ENCODE measurements at places on chromosomes 6 and 20. TPM values are rescaled to one million over a fixed set of nuclear protein-coding genes. Genes with fewer than 3 reads are reported as not detected.
A peak's percentile ranks its signal among the peaks of the same experiment; 100 is the strongest.

Gene ULBP1
- total RNA-seq, result not detected

Gene SLC13A3
- total RNA-seq, result not detected

Gene YWHAB
- total RNA-seq, result 139 TPM

GRCh38 chr6:122953766-122954165 lies 42.3 kb upstream of the CLVS2 start:
- peak; percentile 23 for DNase-seq

- DNase-seq, result no peak
Measured at GRCh38 chr6:138596126-138596525, 96.8 kb upstream of the NHSL1 start.

DNA sequence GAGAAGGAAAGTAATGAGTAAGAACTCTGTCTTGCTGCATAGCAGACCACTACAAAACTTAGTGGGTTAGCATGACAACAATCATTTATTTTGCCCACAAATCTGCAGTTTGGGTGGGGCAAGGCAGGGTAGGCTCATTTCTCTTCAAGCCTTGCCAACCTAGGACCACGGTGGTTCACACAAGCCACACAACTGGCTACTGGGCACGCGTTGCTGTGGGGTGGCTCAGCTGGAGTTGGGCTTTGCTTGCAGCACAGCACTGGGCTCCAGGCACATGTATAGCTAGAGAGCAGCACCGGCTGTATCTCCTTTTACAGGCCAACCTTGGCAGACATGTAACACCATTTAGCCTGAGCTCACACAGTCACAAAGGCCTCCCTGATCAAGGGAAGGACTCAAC lies 4.6 kb upstream of the NXT1 start:
- no peak for DNase-seq

DNA sequence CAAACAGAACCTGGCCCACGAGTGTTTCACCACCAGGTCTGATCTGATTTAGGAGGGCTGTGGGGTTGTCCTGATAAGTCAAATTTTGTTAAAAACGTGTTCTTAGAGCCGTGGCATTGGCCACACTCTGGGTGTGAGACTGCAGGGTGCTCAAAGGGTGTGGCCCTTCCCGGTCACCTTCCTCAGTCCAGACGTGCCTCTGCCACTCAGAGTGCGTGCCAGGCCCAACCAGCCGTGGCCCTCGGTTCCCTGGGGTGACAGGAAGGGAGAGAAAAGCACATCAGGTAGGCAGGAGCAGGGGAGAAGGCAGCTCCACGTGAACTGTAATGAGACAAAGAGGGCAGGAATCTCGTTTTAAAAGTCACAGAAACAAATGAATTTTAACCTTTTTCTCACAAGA lies 115.4 kb downstream of the FAM120B start:
- no peak for DNase-seq

- DNase-seq, result peak; percentile 13
Measured at GRCh38 chr6:5095236-5095635, 10.1 kb downstream of the PPP1R3G start.

Gene TP53TG5
- total RNA-seq, result not detected

Gene MEP1A
- not detected for total RNA-seq

Gene MAS1
- total RNA-seq, result not detected

Gene ME1
- 12.1 TPM for total RNA-seq

DNA sequence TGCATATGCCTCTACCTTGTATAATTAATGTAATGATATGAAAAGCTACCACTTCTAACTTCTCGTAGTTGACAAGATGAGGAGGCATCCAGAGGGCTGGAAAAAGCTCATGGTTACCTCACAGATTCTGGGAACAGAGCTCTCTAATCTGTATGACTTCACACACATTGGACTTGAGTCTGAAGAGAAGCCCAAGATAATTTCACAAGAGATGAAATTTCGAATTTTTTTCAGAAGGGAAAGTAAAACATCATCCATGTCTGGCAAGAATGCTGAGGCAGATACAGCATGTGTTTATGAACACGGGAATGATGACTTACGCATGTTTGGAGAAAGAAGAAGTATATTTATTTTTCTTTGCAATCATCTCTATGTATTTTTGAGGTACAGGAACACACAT lies 141.8 kb upstream of the TENT5A start:
- DNase-seq, result no peak

Gene TFAP2D
- not detected for total RNA-seq

GRCh38 chr6:63496361-63496804 lies 75.9 kb upstream of the LOC128125822 start:
- no peak for DNase-seq

DNA sequence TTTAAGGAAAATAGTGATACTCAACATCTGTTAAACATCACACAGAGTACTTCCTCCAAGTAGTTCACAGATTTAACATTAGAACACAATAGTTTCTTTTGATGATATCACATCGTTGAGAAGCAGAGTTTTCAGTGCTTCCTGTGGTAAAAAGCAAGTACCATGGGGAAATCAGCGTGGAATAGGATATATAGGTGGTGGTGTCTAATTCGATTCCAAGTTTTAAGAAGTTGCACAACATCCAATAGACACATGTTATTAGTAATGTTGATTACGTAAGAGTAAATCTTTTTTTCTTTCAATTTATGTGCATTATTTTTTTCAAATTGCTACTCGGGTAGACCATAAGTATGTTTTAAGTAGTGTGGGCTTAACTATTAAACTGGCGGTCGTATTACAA lies 360.7 kb downstream of the NKAIN2 start:
- DNase-seq, result no peak

Gene CDSN
- not detected for total RNA-seq

Gene PNPLA1
- total RNA-seq, result not detected

GRCh38 chr6:111725446-111726112 lies 119.9 kb upstream of the TRAF3IP2 start:
- DNase-seq, result no peak

Gene MOXD1
- total RNA-seq, result 6.1 TPM

Gene DNAH8
- not detected for total RNA-seq

- DNase-seq, result no peak
Measured at GRCh38 chr20:8815208-8815607, 253.7 kb upstream of the PLCB4 start.

DNA sequence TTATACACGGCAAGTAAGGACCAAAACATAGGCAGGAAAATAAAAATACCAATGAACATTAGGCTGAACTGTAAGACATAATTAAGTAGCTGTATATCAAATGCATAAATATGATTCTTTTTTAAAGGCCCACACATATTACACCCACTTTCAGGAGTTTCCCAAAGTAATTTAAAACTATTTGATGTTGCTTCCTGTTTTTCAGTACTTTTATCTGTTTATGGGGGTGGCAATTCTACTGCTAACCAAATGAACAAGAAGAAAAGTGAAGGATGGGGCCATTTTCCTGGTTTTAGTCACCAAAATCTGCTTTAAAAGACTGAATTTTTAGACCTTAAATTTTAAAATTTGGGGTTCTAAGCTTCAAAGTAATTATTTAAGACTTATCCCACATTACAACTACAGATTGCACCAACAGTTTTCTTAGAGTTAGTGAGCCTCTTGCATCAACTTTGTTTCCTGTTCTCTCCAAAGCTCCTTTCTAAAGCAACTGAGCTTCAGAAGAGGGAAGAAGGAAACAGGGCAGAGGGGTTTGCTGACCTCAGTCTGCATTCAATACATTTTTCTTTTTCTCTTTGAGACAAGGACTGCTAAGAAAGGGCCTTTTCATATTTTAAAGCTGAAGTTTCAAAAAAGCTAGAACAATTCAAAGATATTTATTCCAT lies 191.0 kb downstream of the BACH2 start:
- no peak for DNase-seq

DNA sequence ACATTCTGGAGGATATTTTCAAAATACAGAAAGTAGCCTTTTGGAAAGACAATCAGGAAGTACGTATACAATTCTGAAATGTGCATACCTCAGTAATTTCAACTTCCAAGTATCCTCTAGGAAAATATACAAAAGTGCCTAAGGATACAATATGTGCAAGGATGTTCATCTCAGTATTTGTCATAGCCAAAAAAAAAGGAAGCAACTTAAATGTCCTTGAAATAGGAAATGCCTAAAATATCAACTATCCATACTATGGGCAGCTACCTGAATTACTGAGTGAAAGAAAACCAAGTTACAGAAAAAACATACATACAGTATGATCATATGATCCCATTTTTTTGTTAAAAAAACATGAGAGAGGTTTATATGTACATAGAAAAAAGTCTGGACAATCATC lies 1.5 kb downstream of the PPIL1 start:
- DNase-seq, result no peak

- DNase-seq, result peak; percentile 58
Measured at GRCh38 chr6:36244641-36245280, 25.1 kb upstream of the PNPLA1 start.

DNA sequence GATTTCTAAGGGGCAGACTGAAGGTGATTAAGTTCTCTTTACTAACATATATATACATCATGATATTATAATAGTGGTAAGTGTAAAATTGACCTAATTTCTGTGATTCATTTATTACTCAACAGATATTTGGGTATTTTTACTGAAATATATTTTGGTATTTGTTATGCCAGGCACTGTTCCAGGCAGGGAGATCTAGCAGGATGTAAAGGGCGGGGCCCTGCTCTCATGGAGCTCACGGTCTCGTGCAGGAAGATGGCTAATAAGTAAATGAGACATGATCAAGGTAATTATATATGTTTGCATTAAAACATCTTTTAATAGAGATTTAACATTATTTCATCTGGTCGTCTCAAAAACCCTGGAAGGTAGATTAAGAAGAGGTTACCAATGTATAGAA lies 27.7 kb downstream of the FAM50B start:
- no peak for DNase-seq

DNA sequence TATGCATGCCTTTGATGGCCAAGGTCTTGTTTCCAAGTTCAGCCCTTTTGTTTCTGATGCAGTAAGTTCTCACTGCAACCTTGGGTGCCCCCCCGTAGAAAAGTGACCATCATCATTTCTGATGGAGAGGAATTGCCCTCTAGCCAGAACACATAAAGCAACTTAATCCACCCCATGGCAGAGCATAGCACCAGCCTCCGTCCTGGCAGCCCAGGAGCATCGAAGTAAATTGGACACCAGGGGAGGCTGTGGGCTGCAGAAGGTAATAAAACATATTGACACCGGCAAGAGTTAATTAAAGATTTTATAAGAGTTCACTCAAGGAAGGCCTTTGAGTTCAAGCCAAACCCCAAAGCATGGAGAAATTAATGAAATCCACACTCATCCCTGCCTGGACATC lies 39.2 kb upstream of the CST7 start:
- no peak for DNase-seq

Gene GGTLC1
- not detected for total RNA-seq

DNA sequence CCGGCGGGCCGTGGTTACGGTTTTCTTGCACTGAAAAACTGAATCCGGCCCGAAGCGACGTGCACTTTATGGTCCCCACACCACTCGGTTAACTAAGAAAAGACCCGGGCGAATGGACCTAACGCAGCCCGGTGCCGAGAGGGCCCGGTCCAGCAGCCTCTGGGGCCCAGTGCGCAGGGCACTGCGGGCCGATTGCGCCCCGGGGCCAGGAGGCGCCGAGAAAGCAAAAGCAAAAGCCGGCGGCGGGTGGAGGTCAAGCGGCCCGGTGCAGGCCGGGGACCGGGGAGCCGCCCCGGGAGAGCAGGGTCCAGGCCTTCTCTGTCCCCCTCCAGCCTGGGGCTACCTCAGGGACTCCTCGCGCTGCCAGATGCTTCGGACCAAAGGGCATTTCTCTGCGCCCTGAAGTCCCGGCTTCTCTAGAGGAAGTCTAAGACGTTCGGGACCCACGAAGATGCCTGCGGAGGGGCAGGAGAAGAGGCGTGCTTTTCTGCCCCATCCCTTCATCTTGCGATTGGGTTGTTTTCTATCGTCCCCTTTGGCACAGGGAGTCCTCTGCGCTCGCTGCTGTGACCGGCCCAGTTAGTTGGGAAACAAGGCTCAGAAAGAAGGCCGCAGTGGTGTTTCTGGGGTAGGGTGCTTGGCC lies 4.4 kb downstream of the FOXF2 start:
- no peak for DNase-seq

Gene ENPP3
- 0.23 TPM for total RNA-seq

- DNase-seq, result no peak
Measured at GRCh38 chr6:142887517-142887916, 57.5 kb downstream of the HIVEP2 start.

DNA sequence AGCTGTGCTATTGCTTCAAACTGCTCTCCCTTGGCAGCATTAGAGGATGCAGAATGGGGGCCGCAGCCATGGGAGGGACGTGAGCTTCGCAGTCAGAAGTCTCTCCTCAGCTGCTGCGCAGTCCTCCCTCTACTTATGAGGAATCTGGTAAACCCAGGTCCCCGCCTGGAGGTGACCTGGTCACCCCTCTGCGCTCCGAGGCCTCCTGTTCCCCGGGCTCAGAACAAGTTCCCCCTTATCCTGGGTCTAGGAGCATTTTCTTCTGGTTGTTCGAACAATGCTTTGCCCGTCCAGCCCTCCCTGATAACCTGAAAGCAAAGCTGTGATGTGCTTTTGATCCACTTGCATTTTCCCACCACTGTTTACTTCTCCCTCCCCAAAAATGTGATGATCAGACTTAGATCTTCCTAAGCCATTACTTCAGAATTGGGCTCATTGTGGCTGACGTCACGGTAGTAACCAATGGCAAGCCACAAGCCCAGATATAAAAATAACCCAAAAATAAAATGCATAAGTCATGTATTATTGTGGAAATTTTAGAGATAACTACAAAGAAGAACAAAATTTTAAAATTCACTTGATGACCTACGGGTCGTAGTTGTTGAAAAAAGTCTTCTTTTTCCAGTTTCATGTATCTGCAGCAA lies 80.7 kb downstream of the SERAC1 start:
- no peak for DNase-seq

DNA sequence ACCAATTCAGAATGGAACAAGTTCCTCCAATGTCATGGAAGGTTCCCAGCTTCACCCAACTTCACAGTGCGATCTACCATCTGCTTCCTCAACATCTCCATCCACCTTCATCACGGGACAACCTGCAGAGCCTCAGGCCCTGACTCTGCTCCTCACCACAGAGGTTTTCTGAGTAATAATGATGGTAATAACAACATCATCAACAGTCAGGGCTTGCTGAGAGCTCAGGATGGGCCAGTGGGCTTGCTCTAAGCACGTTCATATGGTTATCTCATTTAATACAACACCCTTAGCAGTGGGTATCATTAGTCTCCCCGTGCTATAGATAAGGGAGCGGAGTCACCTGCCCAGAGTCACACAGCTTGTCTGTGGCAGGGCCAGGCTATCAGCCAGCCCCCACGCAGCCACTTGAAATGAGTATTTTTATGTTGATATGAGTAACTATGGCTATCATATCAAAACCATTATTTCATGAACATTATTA lies 38.6 kb downstream of the PREX1 start:
- DNase-seq, result no peak

Gene HLA-DMA
- 3.4 TPM for total RNA-seq

GRCh38 chr6:938271-938905 lies 245.4 kb upstream of the EXOC2 start:
- DNase-seq, result no peak

DNA sequence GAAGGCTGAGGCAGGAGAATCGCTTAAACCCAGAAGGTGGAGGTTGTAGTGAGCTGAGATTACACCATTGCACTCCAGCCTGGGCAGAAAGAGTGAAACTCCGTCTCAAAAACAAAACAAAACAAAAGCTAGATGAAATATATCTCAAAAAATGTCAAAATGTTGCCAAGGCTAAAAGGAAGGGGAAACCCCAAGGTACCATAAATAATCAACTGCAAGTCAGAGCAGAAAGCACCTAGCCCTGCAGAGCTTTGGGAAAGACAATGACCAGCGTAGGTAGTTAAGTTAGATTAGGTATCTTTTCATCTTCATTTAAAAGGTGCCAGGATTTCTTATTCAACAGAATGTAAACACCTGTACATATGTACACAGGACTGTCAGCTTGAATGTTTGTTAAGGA lies 33.0 kb downstream of the AKIRIN2 start:
- no peak for DNase-seq

Measured in HT1080 (cell line).